ENCODE measurements at places on chromosomes 5 and 9.

DNA sequence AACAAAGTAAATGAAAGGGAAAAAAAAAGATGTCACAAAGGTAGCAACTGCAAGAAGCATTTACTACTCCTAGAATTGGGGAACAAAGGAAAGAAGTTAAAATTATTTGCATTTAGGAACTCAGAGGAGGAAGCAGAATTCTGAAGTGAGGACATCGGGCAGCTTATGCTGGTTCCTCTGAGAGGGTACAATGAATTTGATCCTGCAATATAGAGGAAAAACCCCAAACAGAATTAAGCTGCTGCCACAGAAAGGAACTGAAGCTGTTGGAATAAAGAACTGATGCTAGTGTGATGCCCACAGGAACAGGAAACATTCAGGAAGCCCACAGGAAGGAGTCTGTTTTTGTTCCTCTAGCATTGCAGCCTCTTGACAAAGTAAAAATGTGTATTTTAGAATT lies 22.3 kb upstream of the TBCA start:
- DNase-seq, result no peak

DNA sequence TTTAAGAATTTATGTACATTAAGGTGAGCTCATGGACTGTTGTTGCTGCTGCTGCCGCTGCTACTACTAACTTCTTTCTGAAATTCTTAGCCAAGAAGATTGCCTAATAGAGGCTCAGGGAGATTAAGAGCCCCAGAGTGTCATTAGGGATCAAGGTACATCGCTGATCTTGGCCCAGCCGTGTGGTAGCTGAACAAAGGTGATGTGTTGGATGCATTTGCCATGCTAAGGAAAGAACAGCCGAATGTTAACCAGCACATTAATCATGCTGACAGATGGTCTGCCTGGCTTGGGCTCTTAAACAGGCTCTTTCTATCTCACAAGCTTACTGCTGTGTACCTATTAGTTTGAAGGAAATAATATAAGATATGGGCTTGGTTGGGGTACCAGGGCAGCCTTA lies 137.1 kb downstream of the KCTD16 start:
- no peak for DNase-seq

DNA sequence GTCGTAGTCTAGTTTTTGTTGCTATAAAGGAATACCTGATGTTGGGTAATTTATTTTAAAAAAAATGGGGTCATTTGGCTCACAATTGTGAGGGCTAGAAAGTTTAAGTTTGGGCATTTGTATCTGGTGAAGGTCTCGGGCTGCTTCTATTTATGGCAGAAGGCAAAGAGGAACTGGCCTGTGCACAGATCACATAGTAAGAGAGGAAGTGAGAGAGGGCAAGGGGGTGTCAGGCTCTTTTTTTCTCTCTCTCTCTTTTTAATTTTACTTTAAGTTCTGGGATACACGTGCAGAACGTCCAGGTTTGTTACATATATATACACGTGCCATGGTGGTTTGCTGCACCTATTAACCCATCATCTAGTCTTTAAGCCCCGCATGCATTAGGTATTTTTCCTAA lies 453.3 kb downstream of the DIRAS2 start:
- no peak for DNase-seq

DNA sequence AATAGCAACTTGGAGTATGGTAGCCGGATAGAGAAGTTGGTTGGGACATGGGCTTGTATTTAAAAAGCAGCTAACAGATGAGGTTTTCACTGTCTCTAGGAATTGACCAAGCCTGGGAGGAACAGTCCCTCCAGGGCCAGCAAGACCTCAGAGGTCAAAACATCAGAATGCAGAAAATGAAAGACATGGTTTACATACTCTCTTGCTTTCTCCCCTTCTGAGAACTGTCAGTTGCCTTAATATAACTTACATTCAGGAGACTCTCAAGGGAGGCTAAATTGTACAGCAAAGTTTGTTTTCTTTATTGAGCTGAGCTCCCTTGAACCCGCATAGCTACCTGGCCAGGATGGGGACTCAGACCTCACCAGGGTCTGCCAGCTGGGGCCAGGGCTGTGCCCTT lies 179.3 kb downstream of the GAS1 start:
- no peak for DNase-seq

DNA sequence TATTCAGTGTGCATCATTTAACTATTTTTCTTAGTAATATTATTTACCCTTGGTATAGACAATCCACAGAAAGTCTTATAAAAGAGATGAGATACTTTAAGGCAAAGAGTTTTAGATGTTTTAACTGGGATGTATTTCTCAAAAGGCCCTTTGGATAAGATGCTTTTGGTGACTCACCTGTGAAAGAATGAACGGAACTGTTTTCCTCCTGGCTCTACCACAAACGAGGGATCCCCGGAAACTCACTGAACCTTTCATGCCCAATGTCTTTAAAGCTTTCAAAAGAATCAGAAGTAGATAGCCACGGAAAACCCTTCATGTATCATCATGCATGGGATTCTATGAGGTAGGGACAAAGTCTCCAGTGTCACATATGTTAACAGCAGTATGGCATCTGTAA lies 1.6 kb downstream of the ZNF782 start:
- DNase-seq, result no peak

- DNase-seq, result no peak
Observed at GRCh38 chr5:62312674-62313073, 6.7 kb downstream of the KIF2A start.
